Activated T-cell treated with anti-CD3 and anti-CD28 coated beads, Interleukin-2, amount 50 U/mL, for 72 hours (primary cell): ENCODE measurements at places on chromosomes 5 and 9. TPM values are rescaled to one million over a fixed set of nuclear protein-coding genes. Genes with fewer than 3 reads are reported as not detected.

- no peak for DNase-seq
Observed at GRCh38 chr5:1193591-1193985, 7.8 kb upstream of the SLC6A19 start.

DNA sequence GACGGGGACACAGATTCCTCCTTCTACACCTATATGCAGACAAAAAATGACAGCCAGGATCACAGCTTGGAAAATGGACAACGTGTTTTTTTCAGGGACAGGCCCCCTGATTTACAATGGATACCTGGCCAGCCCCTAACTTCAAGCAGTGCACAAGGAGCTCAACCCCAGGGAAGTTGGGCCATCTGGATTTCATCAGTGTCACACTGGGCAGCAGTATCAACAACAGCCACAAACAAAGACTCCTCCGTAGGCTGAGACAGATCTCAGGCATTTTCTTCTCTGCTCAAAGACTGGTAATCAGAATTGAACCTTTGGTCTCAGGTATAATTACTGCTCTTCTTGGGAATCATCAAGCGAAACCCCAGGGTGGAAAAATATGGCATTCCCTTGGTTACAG, 374.0 kb downstream of the ZNF608 start:
- DNase-seq: no peak

DNA sequence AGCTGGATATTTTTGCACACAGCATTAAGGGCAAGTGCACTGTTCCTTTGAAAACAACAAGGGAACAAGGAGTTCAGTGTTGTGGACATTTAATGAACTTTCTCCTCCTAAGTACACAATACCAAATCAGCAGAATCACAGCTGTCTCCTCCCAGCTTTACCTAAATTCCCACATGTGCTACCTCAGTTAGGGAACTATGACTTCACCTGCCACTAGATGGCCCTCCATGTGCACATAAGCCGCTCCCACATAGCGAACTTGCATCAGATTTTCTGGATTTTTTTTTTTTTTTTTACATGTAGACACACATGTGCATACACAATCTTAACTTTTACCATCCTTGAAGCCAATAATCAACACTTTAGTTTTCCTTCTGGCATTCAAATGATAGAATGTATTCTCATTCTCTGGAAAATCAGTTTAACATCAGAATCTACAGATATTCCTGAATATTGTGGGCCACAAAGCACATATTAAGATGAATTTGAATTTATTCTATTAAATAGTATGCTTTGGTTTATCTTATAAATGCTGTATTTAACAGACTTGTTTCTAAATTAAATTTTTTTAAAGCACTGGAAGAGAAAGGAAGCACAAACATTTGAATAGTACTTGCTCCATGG, 123.6 kb downstream of the PALM2AKAP2 start:
- DNase-seq: peak; percentile 75

DNA sequence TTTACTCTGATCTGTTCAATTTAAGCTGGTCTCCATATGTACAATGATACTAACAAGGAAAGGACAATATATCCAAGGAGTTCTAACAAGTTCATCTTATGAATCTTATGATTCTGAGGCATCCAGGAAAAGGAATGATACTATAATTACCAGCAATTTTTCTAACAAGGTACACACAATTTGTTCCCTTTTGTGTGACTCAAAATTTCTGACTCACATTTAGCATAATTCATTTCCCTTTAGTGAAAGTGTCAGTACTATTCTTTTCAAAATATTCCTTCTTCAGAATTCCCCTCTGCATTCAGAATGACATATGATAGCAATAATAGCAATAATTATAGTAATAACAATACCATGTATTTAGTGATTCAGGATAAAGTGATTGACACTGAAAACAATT, 594.8 kb downstream of the DMRTA1 start:
- no peak for DNase-seq

DNA sequence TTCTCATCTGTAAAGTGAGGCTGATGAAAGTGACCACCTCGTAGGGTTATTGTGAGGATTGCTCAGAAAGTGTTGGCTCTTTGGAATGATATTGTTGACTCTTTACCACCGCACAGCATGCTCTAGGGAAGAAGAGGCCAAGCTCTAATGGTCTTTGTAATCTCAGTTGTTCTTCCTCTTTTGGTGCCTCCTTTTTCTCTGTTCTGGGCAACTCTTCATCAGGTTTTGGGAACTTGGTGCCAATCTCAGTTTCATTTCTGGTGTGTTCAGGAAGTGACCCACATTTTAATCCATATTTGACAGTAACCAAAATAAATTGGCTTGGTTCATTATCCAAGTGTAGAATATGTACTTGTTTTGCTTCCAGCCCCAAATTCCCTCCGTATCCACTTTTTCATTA, 25.1 kb downstream of the ARHGAP26 start:
- no peak for DNase-seq

DNA sequence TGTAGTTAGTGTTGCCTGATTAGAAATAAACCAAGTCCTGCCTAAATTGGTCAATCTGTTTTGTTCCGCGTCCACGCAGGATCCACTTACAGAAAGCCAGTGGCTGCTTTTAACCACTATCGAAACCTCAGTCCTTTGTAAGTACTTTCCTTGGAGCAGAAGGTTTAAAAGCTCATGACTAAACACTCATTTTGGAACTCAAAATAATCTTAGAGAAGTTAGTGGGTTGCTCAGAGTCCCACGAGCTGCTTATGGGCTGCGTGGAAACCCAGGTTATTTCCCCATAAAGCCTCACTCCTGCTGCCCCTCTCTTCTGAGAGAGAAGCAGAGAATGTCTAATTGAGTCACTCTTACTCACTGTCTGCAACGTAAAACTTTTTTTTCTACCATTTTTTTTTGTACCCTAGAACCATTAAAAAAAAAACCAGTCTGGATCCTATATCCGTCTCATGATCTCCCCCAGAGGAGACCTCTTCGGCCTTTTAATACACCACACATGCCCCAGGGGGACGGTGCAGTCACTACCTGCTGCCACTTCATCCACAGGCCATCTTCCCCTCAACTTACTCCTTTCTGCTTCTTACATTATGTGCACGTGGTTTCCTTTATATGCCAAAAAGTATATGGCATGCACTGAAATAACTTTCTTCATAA, 7.6 kb downstream of the BASP1 start:
- peak; percentile 7 for DNase-seq

GRCh38 chr5:105554568-105555169, 1992.1 kb upstream of the NUDT12 start:
- no peak for DNase-seq

- peak; percentile 80 for DNase-seq
Observed at GRCh38 chr9:134449180-134449916, 123.1 kb downstream of the RXRA start.

DNA sequence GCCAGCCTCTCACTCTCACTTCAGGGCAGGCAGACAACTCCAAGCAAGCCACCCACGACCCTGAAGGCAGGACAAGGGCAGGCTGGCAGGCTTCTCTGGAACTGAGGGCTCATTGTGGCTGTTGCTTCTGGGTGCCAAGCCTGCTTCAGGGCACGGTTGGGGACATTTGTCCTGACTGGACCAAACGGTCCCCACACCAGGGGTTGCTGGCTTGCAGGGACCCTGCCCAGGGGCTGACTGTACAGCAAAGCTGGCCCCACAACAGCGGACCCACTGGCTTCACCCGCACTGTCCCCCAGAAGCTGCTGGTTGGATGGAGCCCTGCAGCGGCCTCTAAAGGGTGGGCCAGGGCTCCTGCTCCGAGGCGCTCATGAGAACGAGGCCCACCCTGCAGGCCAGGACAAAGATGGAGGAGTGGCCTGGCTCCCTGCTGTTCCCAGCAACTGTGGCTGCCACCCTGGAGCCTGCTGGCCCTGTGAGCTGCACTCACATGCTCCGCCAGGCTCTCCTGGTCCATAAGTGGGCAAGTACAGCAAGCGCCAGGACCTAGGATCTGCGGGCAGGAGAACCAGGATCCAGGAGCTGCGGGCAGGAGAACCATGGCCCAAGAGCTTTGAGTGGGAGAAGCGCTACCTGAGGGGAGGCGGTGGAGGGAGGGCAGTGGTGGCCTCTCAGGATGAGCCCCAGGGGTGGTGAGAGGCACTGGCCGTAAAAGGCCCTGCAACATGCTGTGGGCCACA, 34.4 kb upstream of the NSMF start:
- DNase-seq: no peak

- DNase-seq: no peak
Observed at GRCh38 chr5:67033880-67034651, 162.5 kb downstream of the CD180 start.

Gene DNAH5
- total RNA-seq: not detected

Gene C6
- total RNA-seq: not detected
